T follicular helper cell (primary cell): ENCODE measurements at places on chromosomes 6 and 20.

GRCh38 chr6:124260337-124260736, 456.7 kb downstream of the NKAIN2 start:
- no peak for DNase-seq

DNA sequence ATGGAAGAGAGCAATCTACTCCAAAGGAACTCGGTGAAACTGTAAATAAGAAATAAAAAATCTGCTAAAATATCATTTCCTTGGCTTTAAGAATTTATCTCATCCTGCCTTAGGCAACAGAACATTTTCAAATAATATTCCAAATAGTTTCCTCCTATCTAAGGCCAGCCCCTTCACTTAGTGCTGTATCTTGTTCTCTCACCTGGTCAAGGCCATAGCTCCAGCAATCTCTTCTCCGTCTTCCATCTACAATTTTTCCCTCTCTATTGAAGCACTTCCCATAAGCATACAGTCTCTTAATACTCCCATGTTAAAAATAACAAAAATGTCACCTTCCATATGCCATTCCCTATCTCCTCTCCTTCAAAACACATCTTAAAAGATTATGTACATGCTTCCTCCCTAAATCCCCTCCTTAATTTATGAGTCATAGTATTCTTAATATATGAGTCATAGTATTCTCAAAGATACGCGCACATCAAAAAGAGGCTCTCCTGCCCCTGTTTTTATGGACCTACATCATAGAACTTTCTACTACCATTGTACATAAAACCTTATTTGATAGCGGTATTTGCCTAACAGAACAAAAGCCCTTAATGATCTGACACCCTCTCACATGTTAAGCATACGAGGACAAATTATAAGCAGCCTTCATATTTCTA, 146.9 kb downstream of the PDE10A start:
- DNase-seq: no peak

- DNase-seq: no peak
These were observed 375.7 kb upstream of the MARCKS start for GRCh38 chr6:113481458-113481857.

- DNase-seq: no peak
These were observed 68.2 kb downstream of the TBC1D7 start for GRCh38 chr6:13260101-13260598.

DNA sequence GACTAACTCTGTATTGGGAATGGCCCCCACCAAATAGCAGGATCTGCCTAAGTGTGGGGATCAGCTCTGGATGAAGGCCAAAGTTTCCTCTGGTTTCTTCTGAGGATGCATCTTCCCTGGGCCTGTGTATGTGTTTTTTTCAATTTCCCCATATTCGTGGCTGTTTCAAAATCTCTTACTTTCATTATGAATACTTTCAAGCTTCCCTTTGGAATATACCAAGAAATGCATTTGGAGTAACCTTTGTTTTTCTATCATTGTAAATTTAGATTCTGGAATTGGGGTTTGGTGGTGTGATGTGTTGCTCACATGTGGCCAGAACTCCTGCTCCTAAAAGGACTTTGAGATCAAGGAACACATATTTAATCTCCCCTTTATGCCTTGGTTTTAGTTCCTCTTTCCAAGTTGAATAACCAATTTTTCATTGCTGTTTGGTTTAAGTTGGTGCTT, 8.4 kb downstream of the ENTPD6 start:
- DNase-seq: no peak

DNA sequence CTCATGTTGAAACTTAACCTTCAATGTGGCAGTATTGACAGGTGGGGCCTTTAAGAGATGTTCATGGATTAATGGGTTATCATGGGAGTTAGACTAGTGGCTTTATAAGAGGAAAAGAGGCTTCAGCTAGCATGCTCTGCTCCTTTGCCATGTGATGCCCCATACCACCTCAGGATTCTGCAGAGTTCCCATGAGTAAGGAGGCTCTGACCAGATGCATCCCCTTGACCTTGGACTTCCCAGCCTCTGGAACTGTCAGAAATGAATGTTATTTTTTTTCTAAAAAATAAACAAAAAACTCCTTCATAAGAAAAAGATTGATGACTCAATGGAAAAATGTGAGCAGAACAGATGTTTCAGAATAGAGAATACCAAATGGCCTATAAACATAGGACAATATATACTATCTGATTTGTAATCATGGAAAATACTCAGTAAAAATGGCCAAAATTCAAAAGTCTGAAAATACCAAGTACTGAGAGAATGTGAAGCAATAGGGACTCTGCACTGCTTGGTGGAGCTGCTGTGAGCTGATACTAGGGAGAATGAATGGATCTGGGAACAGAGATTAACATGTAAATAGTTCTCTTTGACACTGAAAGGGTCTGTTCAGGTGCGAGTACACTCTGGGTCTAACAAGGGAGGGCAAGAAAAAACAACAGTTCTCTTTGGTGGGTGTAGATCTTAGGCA, 7.4 kb upstream of the TRIM39 start:
- DNase-seq: no peak

DNA sequence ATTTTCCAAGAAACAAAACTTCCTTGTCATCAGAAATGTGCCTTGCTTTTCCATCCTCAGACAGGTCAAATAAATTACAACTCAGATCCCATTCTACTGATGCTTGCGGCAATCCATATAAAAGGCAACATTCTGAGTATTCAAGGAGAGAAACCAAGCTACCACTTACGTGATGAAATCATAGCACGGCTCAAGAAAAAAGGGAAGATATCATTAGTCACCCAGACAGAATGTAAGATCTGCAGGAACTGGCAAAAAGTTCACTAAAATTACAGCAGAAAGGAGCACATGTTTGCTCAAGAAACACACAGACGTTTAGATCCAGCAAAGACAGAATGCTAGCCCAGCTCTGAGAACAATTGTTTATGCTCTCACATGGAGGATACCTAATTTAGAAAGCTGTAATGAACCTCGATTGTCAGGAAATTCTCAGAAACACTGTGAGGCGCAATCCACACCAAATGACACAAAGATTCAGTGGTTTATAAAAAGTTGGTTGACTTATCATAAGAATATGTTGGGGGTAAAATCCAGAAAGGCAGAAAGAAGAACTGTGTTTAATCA, 304.2 kb downstream of the ADGRG6 start:
- no peak for DNase-seq
